AG09309 (cell line): ENCODE measurements at places on chromosomes 1 and 21.
A peak's percentile ranks its signal among the peaks of the same experiment; 100 is the strongest.

- DNase-seq = peak; percentile 88
Measured at GRCh38 chr1:169312084-169312954, 55.3 kb downstream of the NME7 start.

DNA sequence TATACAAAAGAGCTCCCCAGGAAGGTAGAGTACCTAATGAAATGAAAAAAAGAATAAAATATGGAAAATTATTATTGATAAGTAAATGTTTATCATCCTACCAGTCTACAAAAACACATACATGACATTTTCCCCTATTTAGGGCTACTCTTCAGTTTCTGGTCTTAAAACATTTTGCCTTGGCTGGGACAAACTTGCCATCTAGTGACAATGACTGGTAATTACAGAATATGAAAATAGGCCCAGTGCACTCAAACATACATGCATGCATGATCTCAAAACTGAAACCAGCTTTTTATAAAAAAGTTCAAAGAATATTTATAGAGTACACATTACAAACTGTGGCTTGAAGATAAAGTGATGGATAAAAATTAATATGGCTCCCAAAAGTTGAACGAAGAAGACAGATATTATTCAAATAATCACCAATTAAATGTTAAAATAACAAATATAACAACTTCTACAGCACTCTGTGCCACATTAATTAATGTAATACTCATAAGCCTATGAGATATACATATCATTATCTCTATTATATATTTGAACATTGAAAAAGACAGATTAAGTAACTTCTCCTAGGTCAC, 10.5 kb upstream of the RNPC3 start:
- DNase-seq = no peak

GRCh38 chr1:88463401-88463985, 220.6 kb upstream of the PKN2 start:
- no peak for DNase-seq

- DNase-seq = no peak
Measured at GRCh38 chr1:102315096-102315495, 318.4 kb upstream of the OLFM3 start.

DNA sequence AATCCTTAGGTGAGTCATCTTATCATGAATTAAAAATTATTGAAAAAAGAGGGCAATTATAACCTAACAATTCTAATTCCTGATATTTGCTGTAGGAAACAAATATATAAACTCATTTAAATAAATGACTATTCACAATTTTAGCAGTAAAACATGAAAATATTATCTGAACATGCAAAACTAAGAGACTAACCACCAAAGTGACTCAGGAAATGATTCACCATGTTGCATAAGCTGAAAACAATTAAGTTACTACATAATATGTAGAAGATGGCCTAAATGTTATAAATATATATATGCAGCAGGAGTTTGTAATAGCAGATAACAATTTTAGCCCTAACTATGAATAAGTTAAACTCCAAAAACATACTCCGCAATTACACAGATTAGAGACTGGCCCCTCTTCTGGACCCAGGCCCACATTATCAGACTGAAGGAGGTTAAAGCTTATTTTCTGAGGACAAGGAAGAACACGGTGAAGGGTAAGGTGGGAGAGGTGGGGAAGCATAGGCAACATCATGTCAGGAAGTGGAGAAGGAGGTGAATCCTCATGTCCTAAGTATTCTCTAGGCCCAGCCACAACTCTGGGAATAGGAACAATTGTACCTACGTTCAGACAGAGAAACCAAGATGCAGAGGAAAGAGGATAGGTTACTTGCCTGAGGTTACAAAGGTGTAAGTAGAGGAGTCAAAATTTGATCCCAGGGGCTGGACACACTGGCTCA, 15.6 kb upstream of the AIM2 start:
- peak; percentile 52 for DNase-seq

GRCh38 chr1:116674011-116674531, 6.5 kb upstream of the IGSF3 start:
- no peak for DNase-seq

- DNase-seq = no peak
Measured at GRCh38 chr1:33321178-33321577, 280 bp upstream of the A3GALT2 start.

GRCh38 chr21:17858747-17859146, 39.6 kb upstream of the C21orf91 start:
- no peak for DNase-seq

DNA sequence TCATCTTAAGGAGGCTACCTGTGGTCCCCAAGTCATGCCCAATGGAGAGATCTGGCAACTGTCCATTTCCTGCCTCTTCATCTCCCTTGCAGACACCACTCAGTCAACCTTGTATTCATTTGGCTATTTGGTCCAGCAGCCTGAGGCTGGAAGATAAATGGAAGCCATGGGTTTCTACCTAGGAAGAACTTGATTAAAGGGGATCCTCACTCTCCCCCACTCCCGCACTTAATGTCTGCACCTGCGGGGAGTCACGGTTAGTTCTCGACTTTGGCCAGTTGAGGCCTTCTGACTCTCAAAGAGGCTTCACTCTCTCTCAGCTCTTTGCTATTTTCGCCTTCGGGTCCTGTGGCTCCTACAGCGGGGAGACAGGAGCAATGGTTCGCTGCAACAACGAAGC, 8.4 kb upstream of the ATXN7L2 start:
- DNase-seq = no peak

- DNase-seq = no peak
Measured at GRCh38 chr1:232252546-232253118, 377.3 kb downstream of the SIPA1L2 start.

- DNase-seq = no peak
Measured at GRCh38 chr1:79711001-79711431, 704.5 kb upstream of the ADGRL4 start.

- no peak for DNase-seq
Measured at GRCh38 chr1:216237927-216238542, 185.2 kb downstream of the USH2A start.

DNA sequence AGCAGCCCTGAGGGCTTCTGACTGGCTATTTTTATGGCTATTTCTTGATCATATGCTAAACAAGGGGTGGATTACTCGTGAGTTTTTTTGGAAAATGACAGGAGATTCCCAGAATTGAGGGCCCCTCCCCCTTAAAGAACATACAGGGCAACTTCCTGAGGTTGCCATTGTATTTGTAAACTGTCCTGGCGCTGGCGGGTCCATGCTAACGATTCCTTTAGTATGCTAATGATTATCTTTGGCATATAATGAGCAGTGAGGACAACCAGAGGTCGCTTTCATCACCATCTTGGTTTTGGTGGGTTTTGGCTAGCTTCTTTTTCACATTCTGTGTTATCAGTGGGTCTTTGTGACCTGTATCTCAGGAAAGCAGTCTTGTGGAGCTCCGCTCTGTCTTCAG, 24.1 kb downstream of the FMN2 start:
- no peak for DNase-seq

- no peak for DNase-seq
Measured at GRCh38 chr21:45029298-45029947, 45.0 kb upstream of the ADARB1 start.

GRCh38 chr1:58704616-58705021, 4.8 kb upstream of the MYSM1 start:
- no peak for DNase-seq

- DNase-seq = no peak
Measured at GRCh38 chr1:220339581-220339980, 67.3 kb upstream of the RAB3GAP2 start.

DNA sequence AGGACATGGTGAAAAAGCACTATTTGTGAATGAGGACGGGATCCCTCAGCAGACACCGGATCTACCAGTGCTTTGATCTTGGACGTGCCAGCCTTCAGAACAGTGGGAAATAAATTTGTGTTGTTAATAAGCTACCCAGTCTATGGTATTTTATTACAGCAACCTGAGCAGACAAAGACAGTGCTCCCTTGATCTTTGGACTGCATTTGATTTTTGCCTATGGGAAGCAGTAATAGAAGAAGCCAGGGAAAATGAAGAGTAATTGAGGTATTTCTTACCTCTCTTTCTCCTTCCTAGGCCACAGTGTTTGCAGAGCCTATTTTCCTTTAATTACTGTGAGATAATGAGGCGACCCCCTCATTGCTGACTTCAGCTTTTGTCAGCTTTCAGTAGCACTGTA, 87.9 kb downstream of the PDE4B start:
- DNase-seq = no peak

DNA sequence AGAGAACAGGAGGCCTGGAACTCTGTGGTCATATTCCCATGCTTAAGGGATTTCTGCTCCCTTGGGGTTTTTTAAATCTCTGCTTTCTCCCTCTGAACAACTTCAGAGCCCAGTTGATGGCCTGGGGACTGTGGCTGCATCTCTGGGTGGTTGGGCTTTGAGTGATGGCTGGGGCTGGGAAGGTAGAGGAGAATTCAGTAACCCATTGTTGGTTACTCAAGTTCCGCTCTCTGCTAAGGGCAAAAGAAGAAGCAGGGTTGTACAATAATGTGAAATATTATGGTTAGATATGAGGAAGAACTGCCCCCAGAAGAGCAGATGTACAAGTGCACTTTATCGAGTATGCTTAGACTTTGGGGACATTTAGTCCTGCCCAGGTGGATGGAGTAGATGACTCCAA, 72.1 kb upstream of the CNTN2 start:
- DNase-seq = no peak

GRCh38 chr21:15841856-15842564, 112.2 kb downstream of the USP25 start:
- peak; percentile 21 for DNase-seq

- no peak for DNase-seq
Measured at GRCh38 chr1:246790833-246791232, 66.6 kb downstream of the SCCPDH start.
